ENCODE measurements at places on chromosomes 1 and 21. TPM values are rescaled to one million over a fixed set of nuclear protein-coding genes. Genes with fewer than 3 reads are reported as not detected.
A peak's percentile ranks its signal among the peaks of the same experiment; 100 is the strongest.

- H3K4me3 ChIP-seq = no peak overlapping the region
- no peaks in the 10 kb centered on the region for H3K4me1 ChIP-seq
- H3K27ac ChIP-seq = no peak overlapping the region
- DNase-seq = no peak
Observed at GRCh38 chr21:31997191-31997590, 124.4 kb downstream of the HUNK start.

- H3K4me3 ChIP-seq = no peak overlapping the region
- H3K27me3 ChIP-seq = no peaks in the 10 kb centered on the region
- H3K27ac ChIP-seq = no peak overlapping the region
- no peaks in the 10 kb centered on the region for H3K4me1 ChIP-seq
Observed at GRCh38 chr1:237791592-237791991, 99.1 kb downstream of the ZP4 start.

GRCh38 chr1:97608272-97608671 is 312.6 kb downstream of the DPYD start:
- H3K4me3 ChIP-seq = no peak overlapping the region
- H3K36me3 ChIP-seq = no peaks in the 10 kb centered on the region
- no peaks in the 10 kb centered on the region for H3K27me3 ChIP-seq
- no peak overlapping the region for H3K27ac ChIP-seq

Gene OR2L5
- 0.24 TPM for total RNA-seq

Gene SPRR3
- total RNA-seq = 0.75 TPM

DNA sequence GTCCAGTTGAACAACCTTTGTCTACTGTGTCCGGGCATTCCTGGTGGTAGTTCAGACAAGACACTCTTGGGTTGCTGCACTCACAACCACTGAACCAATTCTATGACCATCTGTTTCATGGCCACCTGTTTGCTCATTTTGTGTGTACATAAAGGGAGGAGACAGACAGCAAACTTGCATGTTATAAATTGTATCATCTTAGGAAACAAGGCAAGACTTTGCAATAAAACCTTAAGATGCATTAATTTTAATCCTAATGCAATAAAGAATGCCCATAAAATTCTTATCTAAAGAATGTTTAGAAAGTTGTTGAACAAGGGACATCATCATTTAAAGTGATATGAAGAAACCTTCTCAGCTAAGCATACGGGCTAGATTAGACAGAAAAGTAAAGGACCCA is 34.8 kb downstream of the ADAM30 start:
- no peak overlapping the region for H3K27ac ChIP-seq
- H3K4me1 ChIP-seq = no peaks in the 10 kb centered on the region
- H3K4me3 ChIP-seq = no peak overlapping the region
- H3K27me3 ChIP-seq = no peaks in the 10 kb centered on the region
- H3K36me3 ChIP-seq = no peaks in the 10 kb centered on the region

Gene GPA33
- not detected for total RNA-seq

DNA sequence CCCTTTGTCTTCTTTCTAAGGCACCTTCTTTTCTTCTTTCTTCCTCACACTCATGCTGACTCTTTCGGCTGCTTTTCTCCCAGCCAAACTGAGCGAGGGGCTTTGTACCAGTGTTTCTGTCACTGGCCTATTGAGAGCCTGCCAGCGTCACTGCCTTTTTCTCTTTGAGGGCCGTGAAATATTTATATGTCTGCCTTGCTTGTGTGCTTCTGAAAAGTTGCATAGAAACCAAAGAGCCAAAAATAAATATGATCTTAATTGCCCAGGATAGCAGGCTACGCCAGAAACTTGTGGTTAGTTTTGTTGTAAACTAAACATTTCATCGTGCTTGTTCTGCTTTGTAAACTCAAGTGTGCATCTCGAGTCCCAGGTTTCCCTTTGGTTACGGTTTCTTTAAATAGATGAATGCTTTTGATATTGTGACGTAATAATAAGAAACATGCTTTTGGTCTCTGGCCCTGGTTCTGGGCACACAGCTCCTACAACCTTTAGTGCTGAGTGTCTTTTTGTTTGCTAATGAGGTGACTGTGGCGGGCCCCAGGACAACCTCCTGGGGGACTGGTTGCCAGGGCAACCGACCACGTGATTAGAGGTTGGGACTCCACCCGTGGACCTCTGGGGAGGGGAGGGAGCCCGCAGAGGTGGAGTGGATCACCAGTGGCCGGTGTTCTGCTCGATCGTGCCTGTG is 10.8 kb downstream of the SLC37A1 start:
- peak; percentile 67 for DNase-seq
- no peak overlapping the region for H3K4me3 ChIP-seq
- H3K27ac ChIP-seq = no peak overlapping the region
- H3K4me1 ChIP-seq = no peaks in the 10 kb centered on the region
- no peaks in the 10 kb centered on the region for H3K36me3 ChIP-seq
- no peaks in the 10 kb centered on the region for H3K27me3 ChIP-seq

Gene SPATA1
- 2.7 TPM for total RNA-seq

Gene ESRRG
- total RNA-seq = 0.21 TPM

Gene CCDC30
- total RNA-seq = 6.3 TPM

DNA sequence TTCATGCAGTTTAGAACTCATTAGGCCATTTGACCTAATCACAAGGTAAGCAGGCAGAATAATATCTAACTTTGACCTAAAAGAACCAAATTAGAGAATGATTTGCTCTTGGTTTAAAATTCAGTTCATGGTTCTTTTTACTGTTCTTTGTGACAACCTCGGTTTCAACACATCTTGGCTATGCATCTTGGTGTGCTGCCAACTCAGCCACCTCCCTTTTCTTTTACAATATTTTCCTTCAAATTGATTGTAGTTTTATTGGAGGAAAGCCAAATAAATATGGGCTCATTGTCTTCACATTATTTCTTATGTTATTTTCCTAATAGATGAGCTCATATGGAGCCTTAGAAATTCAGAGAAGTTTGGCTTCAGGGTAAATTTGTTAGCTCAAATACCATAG is 338.3 kb downstream of the SIPA1L2 start:
- no peak overlapping the region for H3K4me3 ChIP-seq
- H3K4me1 ChIP-seq = no peaks in the 10 kb centered on the region
- no peaks in the 10 kb centered on the region for H3K36me3 ChIP-seq
- H3K27ac ChIP-seq = no peak overlapping the region
- no peak for DNase-seq

- H3K4me1 ChIP-seq = no peaks in the 10 kb centered on the region
- no peaks in the 10 kb centered on the region for H3K27me3 ChIP-seq
- H3K27ac ChIP-seq = no peak overlapping the region
- no peak for DNase-seq
- no peak overlapping the region for H3K4me3 ChIP-seq
Observed at GRCh38 chr1:29934255-29934772, 698.0 kb downstream of the PTPRU start.

DNA sequence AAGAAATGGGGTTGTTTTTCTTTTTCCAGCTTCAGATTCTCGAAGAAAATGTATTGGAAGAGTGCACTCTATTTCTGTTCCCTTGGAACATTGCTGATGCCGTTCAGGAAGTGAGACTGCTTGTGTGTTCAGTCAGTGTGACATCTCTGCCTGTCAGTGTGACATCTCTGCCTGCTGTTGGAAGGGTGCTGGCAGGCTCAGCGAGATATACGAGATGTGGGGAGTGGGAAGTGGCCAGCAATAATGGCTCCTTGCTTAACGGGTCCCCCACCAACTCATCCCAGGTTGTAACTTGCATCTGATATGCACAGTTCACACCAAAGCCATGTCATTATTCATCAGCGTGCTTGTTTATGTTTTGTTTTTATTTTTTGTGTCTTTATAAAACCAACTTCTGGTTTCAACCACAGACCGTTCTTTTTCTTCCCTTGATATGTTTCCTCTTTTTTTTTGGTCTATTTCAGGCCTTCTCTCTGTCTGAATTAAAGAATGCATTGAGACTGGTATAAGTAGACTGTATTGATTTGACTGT is 145.4 kb downstream of the GALNT2 start:
- H3K27ac ChIP-seq = peak overlapping the region; percentile 85
- H3K4me3 ChIP-seq = no peak overlapping the region
- no peaks in the 10 kb centered on the region for H3K27me3 ChIP-seq
- DNase-seq = no peak
- no peaks in the 10 kb centered on the region for H3K36me3 ChIP-seq
- peaks cover 14% of the 10 kb centered on the region for H3K4me1 ChIP-seq

Gene MPZ
- 11.2 TPM for total RNA-seq

- no peaks in the 10 kb centered on the region for H3K36me3 ChIP-seq
- no peaks in the 10 kb centered on the region for H3K27me3 ChIP-seq
- H3K4me3 ChIP-seq = no peak overlapping the region
- no peak overlapping the region for H3K27ac ChIP-seq
- no peak for DNase-seq
- no peaks in the 10 kb centered on the region for H3K4me1 ChIP-seq
Observed at GRCh38 chr1:116832308-116832931, 77.3 kb upstream of the PTGFRN start.

DNA sequence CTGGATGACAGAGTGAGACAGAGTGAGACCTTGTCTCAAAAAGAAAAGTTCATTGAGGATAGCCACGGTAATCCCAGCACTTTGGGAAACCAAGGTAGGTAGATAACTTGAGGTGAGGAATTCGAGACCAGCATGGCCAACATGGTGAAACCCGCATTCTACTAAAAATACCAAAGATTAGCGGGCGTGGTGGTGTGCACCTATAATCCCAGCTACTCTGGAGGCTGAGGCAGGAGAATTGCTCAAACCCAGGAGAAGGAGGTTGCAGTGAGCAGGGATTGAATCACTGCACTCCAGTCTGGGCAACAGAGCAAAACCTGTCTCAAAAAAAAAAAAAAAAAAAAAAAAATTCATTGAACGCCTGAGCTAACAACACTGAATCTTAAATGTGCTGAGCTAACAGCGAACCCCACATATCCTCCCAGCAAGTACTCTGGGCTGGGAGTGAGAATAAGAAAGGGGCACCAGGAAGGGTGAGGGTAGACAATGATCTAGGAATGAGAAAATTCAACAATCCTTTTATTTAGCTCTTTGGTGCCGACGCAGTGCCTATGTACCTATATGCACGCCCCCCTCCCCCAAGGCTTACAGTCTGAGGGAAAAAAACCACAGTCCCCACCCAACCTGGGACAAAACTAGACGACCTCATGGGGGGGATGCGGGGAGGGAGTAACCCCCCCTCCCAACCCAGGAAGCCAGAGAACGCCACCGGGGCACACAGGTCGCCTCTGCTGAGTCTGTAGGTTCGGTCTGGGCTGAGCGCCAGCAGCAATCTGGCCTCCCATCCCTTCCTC is 1.4 kb upstream of the CACNA1S start:
- no peaks in the 10 kb centered on the region for H3K4me1 ChIP-seq
- DNase-seq = peak; percentile 4
- no peaks in the 10 kb centered on the region for H3K36me3 ChIP-seq
- no peak overlapping the region for H3K4me3 ChIP-seq
- H3K27ac ChIP-seq = no peak overlapping the region

Gene RUNX1
- total RNA-seq = 58.2 TPM

GRCh38 chr1:221672239-221672645 is 69.6 kb downstream of the DUSP10 start:
- no peaks in the 10 kb centered on the region for H3K27me3 ChIP-seq
- H3K27ac ChIP-seq = no peak overlapping the region
- DNase-seq = no peak
- no peaks in the 10 kb centered on the region for H3K36me3 ChIP-seq
- no peaks in the 10 kb centered on the region for H3K4me1 ChIP-seq

GRCh38 chr1:81876901-81877733 is 76.4 kb downstream of the ADGRL2 start:
- H3K36me3 ChIP-seq = no peaks in the 10 kb centered on the region
- H3K27me3 ChIP-seq = no peaks in the 10 kb centered on the region
- no peak overlapping the region for H3K4me3 ChIP-seq
- no peak overlapping the region for H3K27ac ChIP-seq

DNA sequence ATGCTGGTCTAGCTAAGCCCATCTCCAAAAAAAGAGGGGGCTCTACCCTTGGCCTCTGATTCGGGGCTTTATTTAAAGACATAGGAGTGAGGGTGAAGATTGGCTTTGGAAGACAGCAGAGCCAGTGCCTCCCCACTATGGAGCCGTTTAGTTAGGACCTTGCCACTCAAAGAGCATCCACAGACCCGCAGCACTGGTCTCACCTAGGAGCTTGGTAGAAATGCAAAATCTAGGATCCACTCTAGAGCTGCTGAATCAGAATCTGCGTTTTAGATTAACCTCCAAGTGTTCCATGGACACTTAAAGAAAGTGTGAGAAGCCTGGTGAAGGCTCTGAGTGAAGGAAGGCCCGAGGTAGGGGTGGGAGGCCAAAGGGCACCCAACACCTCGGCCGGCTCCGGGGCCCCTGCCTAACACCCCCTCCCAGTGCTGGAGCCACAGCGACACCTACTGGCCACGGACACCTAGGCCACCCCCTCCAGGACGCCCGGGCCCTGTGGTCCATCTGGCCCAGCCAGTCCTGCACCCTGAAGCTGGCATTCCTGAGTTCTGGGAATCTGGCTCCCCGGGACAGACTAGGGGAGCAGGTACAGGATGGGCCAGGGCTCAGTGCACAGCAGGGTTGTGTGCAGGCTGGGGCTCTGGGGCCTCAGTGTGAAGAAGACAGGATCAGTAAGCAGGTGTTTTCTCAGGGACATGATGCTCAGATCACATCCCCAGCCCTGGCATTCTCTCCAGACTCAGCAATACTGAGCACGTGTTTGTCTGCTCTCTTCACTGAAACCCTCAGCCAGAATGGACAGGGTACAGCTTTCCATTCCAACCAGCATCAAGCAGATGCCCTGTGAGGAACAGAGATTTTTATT is 79.2 kb downstream of the TMEM53 start:
- no peaks in the 10 kb centered on the region for H3K36me3 ChIP-seq
- H3K4me1 ChIP-seq = no peaks in the 10 kb centered on the region
- no peak overlapping the region for H3K4me3 ChIP-seq
- DNase-seq = peak; percentile 86
- no peak overlapping the region for H3K27ac ChIP-seq

DNA sequence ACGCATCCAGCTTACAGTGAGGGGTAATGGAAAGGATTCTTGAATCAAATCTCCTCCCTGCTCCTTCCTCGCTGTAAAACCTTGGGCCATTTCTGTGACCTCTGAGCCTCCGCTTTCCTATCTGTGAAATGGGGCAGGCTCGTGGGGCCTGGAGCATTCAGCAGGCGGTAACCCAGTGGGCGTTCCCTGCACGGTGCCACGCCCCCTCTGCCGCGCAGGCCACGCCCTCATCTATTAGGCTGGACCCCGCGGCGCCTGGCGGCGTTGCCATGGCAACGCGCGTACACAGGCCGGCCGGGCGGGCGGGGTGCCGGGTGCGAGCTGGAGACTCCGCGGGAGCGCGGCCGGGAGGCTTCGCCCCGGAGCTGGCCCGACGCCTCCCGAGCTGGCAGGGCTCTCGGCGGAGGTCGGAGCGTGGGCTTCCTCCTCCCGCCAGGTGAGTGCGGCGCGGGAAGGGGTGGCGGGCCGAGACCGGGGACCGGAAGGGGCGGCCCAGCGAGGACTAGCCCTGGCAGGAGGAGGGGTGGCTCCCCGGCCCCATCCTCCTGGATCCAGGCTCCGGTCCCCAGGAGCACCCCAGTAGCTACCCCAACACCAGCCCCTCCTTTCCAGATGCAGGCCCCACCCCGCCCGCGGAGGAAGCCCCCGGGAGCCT is at the start of gene FHAD1:
Gene FHAD1, plus strand, starts transcription at position 264 of the 655 bp plus-strand sequence. CDS start 4,562 bp downstream, outside the sequence.
- DNase-seq = peak; percentile 76
- H3K27me3 ChIP-seq = no peaks in the 10 kb centered on the region
- no peaks in the 10 kb centered on the region for H3K36me3 ChIP-seq
- no peak within 1 kb of the TSS for H3K27ac ChIP-seq

Gene TBX15
- 2.3 TPM for total RNA-seq

- H3K36me3 ChIP-seq = no peaks in the 10 kb centered on the region
- no peak overlapping the region for H3K4me3 ChIP-seq
- no peak for DNase-seq
Observed at GRCh38 chr1:11156441-11156840, 32.7 kb upstream of the ANGPTL7 start.

Gene TNFRSF1B
- 98.5 TPM for total RNA-seq

GRCh38 chr1:110390096-110390495 is 730 bp downstream of the SLC16A4 start:
- no peak for DNase-seq
- H3K4me3 ChIP-seq = peak overlapping the region; percentile 62
- no peaks in the 10 kb centered on the region for H3K27me3 ChIP-seq
- no peaks in the 10 kb centered on the region for H3K36me3 ChIP-seq
- H3K27ac ChIP-seq = peak overlapping the region; percentile 94
- H3K4me1 ChIP-seq = peaks cover 3% of the 10 kb centered on the region

Measured in aorta (tissue), 5 donors.